CD4-positive, CD25-positive, alpha-beta regulatory T cell (primary cell): ENCODE measurements at places on chromosomes 16 and 17. TPM values are rescaled to one million over a fixed set of nuclear protein-coding genes. Genes with fewer than 3 reads are reported as not detected.

Gene SOX8
- 0.16 TPM for polyA plus RNA-seq

Gene ZNF469
- not detected for polyA plus RNA-seq

Gene RTN4RL1
- not detected for polyA plus RNA-seq

Gene SMARCE1
- polyA plus RNA-seq, result 228 TPM

Gene KRTAP9-2
- not detected for polyA plus RNA-seq

Gene DHRS7C
- polyA plus RNA-seq, result not detected

Gene CDIPT
- polyA plus RNA-seq, result 122 TPM

Gene HMOX2
- polyA plus RNA-seq, result 104 TPM

Gene DPEP3
- polyA plus RNA-seq, result not detected

Gene KRT24
- not detected for polyA plus RNA-seq

Gene MYH1
- not detected for polyA plus RNA-seq

Gene HEATR9
- not detected for polyA plus RNA-seq

Gene KRTAP2-2
- polyA plus RNA-seq, result not detected

Gene TMEM92
- polyA plus RNA-seq, result not detected

Gene RRAD
- polyA plus RNA-seq, result not detected

Gene TBC1D3E
- polyA plus RNA-seq, result not detected

Gene CNGB1
- polyA plus RNA-seq, result not detected

Gene TGFB1I1
- polyA plus RNA-seq, result 0.33 TPM

Gene CD7
- polyA plus RNA-seq, result 75.4 TPM

Gene ZDHHC1
- 0.60 TPM for polyA plus RNA-seq

Gene SPNS3
- polyA plus RNA-seq, result 7.8 TPM

Gene PMM2
- 23.2 TPM for polyA plus RNA-seq

Gene PHKB
- polyA plus RNA-seq, result 28.8 TPM

Gene ATP6V0C
- 62.1 TPM for polyA plus RNA-seq

Gene HSD17B1
- 0.62 TPM for polyA plus RNA-seq

Gene MLKL
- 21.3 TPM for polyA plus RNA-seq

Gene THRA
- polyA plus RNA-seq, result 11.6 TPM

Gene TLCD1
- not detected for polyA plus RNA-seq

Gene CD300A
- 1.3 TPM for polyA plus RNA-seq

Gene GNGT2
- polyA plus RNA-seq, result 11.4 TPM

Gene HIGD1B
- polyA plus RNA-seq, result not detected

Gene MEIOB
- polyA plus RNA-seq, result not detected
